ENCODE measurements at places on chromosomes 2 and 18.

DNA sequence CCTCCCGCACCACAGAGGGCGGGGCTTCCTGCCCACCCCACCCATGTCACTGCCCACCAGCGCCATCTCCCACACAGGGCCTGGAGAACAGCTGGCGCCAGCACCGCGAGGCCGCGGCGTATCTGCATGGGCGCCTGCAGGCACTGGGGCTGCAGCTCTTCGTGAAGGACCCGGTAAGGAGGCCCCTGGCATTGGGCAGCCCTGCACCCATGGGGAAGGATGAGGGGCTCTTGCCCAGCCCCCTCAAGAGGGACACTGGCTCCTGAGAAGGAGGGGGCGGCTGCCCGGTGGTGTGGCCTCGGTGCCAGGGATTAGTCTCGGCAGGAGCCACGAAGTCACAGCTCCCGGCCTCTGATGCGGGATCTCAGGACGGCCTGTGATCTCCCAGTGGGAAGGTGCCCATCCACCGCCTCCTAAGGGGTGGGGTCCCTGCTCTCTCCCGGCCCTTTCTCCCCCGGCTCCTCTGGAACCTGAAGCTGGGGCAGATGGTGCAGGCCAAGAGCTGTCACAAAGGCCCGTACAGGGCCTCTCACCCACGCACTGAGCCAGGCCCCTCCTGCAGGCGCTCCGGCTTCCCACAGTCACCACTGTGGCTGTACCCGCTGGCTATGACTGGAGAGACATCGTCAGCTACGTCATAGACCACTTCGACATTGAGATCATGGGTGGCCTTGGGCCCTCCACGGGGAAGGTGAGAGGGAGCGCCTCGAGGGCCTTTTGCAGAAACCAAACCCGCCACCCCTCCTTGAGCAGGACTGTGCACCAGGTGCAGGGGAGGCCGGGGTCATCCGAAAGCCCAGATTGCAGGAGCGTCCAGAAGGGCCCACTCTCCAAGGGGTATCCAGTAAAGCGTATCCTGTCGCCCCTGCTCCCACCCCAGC, 9.1 kb downstream of the AGXT start:
- no peak for DNase-seq

DNA sequence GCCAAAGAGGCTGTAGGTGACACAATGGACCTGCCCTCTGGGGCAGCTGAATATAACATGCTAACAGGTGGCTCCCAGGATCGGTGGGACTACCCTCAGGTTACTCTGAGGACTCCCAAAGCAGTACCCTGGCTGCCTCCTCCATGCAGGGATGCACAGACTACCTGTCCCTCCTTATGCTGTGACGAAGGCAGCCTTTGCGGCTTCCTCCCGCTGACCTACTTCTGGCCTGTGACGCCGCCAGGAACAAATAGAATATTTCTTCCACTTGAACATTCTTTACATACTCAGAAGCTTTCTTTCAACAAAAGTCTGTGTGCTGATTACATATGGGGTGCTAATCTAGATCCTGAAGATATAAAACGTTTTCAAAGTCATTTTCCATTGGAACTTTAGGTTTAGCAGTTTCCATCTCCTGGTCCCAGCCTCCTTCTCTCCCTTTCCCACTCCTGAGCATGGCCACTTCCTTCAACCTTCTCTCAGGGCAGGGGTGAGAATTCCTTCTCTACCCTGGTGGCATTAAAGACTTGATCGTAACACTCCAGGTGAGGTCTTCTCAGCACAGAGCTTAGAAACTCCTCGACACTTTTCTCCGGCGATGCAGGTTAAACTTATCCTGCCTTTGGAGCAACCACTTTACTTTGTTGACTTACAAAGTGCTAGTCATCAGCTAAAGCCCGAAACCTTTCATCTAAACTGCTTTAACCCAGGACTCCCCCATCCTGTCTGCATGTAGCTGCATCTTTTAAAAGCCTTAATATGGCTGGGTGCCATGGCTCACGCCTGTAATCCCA, 58.9 kb upstream of the STK17B start:
- DNase-seq = no peak

- no peak for DNase-seq
These were observed 20.2 kb downstream of the CHST9 start for GRCh38 chr18:27164905-27165304.

DNA sequence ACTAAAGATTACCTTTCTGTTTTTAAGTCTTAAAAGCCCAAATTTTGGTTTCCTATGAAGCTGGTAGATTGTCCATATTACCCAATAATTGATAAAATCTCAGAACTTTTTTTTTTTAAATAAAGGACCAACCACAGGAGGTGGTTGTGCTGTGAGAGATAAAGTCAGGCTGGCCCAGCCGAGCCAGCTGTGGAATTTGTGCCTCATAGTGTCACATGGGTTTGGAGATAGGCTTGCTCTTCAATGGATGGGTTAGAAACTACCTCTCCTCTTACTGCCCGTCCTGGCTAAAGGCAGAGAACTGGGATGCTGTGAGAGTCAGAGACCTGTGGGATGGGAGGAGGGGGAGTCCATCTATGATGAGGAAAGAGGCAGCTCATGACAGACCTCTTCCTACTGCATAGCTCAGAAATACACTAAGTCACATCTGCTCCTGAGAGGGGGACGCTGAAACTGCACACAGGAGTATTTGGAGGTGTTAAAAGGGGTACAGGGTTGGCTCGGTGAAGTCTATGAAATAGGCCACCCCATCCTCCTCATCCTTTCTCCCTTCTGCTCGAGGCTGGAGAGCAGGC, 99.7 kb upstream of the MGAT4A start:
- no peak for DNase-seq

DNA sequence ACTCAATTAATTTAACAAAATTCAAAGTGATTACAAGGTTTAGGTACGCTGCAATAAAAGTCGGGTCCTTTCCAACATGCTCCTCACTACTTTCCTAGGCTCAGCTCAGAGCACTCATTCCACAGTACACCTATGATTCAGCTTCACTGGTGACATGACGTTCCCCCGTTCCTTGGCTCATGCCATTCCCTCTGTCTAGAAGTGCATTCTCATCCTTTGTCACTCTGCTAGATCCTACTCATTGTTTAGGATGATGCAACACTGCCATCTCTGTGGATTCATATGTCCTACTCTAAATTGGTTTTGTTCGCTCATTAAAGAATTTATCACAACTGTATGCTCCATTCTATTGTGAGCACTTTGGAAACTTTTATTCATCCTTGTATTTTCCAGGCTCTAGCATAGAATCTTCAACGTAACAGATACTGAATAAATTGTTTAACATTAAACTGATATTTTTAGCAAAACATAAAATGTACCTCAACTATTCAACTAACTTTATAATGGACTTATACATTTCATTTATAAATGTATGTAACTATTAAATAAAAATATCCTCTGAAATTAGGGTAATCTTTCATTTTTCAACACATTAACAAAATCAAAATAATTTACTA, 78.6 kb downstream of the FAM228A start:
- DNase-seq = no peak

GRCh38 chr18:74951165-74951760, 257.7 kb downstream of the PTGR3 start:
- DNase-seq = no peak

- no peak for DNase-seq
These were observed 190.5 kb downstream of the ALPK2 start for GRCh38 chr18:58438161-58438957.

- DNase-seq = no peak
These were observed 99.3 kb downstream of the SPTBN1 start for GRCh38 chr2:54555318-54555837.

DNA sequence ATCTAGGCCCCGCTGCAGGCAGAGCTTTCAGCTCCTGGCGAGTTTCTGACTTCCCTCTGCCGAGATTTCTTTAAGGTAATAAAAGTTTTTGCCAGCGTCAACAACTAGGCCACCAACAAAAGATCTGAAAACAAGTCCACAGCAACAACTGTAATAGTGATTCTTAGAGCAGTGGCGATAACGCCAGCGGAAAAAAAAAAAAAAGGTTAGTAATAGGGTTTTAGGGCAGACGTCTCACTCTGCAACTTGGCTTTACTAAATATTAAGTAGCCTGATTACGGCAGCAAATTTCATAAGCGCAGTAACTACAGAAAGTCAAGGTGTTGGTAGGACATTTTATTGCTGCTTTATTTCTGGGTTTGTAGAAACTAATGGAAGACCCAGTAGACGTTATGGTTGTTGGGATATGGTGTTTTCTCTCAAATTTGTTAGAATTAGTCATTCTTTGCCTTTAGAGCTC, 481 bp downstream of the SLC30A6 start:
- no peak for DNase-seq

- DNase-seq = no peak
These were observed 42.6 kb upstream of the EDAR start for GRCh38 chr2:109031476-109032228.

- no peak for DNase-seq
These were observed 29.0 kb upstream of the EPAS1 start for GRCh38 chr2:46268196-46268595.

DNA sequence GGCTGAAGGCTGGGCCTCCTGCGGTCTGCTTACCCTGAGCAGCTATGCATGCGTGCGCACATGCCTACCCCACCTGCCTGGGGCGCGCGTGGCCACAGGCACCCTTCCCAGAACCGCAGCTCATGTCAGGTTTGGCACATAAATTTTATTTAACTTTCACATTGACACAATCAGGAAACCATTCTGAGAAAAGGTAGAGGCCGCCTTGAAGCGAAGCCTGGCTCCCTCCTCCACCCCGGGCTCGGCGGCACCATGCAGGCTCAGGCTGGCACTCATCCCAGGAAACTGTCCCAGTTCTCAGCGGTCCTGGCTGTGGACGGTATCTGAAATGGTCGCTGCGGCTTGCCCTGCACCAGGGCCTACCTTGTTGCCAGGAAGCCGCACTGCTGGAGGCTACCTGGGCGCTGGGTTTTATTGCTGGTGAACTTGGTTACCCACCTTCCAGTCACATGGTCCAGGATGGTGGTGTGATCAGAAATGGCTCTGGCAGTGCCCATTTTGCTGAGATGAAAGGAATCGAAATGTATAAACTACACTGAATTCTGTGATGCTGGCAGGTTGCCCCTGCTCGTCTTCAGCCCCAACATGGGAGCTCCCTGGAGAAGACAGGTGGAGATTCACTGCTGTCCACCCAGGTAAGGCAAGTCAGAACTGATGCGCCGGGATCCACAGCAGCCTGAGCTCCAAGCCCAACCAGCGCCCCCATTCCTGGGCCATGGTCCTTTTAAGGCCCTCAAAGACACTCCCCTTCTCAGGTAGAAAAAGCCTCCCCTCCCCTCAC, 25.5 kb downstream of the CHST10 start:
- DNase-seq = no peak

GRCh38 chr2:99085421-99085820, 56.1 kb upstream of the C2orf15 start:
- DNase-seq = no peak

- DNase-seq = no peak
These were observed 213.4 kb upstream of the REG3G start for GRCh38 chr2:78811955-78812610.

- no peak for DNase-seq
These were observed 267.2 kb downstream of the SH3BP4 start for GRCh38 chr2:235219048-235219447.

DNA sequence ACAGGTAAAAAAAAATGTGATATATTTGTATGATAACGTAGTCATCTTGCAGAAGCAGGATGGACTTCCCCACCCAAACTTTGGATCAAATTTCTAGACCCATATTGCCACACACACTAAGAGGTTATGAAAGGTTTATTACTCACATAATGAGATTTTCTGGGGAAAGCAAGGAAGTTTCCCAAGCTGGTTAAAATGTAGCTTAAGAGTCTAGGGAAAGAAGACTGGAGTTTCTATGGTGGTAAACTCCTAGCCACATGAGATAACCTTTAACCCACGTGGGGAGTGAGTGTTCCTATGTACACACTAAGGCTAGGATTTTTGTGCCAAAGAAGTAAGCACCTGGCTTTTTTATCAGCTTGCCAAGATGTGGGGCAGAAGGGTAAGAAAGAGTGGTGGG, 335.7 kb upstream of the UBE2E3 start:
- no peak for DNase-seq

DNA sequence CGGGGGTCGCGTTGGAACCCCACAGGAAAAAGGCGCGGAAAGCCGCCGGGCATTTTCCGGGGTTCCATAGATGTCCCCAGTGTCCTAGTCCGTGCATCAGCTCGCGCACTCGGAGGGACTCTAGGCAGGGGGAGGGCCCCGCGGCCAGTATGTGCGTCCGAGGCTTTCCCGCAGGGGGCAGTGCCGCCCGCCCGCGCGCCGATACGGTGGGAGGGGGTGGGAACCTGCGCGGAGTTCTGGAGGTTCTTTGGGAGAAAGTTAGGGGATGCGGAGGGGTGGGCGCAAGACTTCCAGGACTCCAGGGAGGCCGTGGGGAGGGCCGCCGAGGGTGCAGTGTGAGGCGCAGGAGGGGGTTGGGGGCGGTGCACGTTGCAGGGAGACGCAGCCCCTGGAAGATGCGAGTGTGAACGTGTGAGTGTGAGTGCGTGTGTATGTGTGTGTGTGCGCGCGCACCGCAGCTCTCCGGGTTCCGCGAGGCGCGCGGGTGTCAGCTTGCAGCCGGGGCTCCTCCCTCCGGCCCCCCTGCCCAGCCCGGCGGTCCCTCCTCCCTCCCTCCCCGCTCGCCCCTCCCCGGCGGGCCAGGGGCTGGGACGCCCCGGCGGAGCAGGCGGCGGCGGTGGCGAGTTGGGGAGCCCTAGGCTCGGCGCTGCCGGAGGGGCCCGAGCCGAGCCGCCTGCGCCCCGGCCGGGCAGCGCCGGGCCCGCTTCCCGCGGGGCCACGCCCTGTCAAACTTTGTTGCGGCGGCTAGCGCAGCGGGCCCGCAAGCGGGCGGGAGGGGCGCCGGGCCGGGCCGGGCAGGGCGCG, at the start of gene TCF7L1:
TCF7L1 (plus strand) TSS at position 559 of the 804 bp plus-strand sequence. CDS start 293 bp downstream, outside the sequence.
- peak; percentile 53 for DNase-seq

DNA sequence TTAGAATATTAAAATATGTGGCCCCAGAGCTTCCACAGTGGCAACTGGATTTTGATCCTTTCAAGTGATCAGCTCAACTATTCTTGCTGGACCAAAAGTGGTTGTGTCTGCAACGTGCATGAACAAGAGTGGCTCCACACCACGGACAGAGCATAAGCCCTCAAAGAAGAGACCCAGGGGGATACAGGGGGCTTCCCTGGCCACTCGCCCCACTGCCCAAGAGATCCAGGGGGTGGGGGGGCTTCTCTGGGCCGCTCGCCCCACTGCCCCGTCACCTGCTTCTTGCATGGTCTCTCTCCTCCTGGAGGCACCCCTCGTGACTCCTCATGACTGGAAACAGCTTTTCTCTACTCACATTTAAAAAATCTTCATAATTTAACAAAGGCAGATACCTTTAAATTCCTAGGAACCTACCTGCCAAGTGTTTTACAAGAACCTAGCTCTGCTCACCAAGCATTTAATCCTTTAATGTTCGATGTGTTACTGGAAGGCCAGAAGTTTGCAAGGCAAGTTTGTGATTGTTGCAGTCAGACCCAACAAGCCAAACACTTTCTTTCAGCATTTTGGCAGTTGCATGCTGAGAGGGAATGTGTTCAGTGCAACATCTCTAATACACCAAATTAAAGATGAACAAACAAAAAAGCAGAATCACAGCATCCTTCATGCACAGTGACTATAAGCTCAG, 174.3 kb downstream of the BCL2 start:
- no peak for DNase-seq
